ENCODE measurements at places on chromosomes 2 and 18.

GRCh38 chr2:200650195-200650594 is 64.4 kb downstream of the AOX1 start:
- no peak for DNase-seq

GRCh38 chr2:111057721-111058120 is 63.0 kb upstream of the BCL2L11 start:
- DNase-seq: no peak

DNA sequence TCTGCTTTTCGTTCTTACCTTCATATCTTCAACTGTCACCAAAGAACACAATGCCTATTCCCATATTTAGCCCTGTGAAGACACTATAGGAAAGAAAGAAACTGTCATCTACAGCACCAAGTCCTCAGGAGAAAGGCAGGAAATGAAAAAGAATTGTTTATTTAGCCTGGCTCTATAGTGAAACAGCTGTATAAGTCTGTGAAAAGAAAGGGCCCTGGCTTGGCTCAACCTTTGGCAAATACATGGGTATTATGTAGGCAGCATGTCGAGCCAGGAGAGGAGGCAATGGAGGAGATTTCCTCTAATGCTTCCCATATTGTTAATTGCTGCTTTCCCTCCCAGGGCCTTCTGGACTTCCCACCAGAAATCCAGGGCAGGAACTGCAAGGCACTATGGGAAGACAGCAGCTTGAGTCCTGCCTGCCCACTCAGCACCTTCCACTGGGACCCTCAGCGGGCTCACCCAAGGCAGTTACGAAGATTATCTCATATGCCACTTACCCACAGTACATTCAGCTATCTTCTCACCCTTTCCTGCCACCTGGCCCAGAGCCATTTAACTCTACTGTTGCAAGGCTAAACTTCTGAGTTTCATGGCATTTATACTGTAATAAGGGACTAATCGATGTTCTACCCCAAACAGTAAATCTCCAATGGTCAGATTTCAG is 30.1 kb downstream of the SLC8A1 start:
- no peak for DNase-seq

DNA sequence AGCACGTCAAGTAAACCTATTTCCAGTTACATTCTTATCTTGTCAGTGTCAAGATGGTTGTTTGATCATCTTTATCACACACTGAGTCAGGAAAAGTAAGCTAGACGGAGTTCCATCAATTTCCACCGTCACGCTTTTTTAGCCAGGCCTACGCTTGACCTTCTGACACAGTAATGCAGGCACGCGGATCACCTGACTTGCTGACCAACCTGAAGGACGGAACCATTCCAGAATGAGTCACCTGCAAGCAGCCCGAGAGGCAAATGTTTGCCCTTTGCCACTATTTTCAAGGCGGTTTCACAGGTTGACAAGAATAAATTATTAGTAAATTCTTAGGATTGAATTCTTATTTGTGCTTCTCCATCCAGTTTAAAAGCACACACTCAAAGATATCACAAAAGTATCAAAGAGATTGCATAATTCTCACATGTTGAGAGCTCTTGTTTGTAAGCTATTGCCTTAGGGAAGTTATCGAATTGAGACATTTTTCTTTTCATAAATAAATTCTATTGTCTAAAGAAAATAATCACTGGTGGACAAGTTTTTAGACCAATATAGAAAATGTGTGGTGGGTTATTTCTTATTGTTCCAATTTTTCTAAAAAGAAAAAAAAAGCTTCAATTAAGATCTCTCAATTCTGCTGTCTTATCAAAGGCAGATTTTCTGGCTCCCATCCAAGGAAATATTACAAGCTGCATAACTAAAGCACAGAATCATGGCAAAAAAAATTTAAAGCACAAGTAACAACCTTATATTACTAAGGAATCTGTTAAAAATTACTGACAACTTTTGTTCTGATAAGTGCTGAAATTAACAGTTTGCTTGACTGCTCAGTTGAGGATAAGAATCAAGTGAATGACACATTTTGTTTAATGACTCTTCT is 31.9 kb downstream of the UXS1 start:
- no peak for DNase-seq

DNA sequence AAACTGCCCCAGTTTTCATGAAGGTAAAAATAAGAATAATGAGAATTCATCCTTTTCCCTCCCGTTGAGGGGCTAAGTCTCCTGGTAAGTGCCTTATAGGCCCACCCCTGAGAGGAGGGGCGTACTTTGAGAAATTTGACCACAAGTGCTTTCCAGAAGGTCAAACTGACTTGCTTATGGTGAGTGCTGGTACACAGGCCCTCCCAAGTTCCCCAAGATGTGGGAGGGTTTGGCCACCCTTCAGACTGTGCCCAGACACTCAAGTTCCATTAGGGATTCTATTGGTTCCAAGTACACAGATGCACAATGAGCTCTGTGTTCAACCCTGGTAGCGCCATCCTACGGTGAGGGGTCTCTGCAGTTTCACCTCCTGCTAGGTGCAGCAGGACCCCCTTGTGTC is 205.1 kb downstream of the CTIF start:
- no peak for DNase-seq

DNA sequence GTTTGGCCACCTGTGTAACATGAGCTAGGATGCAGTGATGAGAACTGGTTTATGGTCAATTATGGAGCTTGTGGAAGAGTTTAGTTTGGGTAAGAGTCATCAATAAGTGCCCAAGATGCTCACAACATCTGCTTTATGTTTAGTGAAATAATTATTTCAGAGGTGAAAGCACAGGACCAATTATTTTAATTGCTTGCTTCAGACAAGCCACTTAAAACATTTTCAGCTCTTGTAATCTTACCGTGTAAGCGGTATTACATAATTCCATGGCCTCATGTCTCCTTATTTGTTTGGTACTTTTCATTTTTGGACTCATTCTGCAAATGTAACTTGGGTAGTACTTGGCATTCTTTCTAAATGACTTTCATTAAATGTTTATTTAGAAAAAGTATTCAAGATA is 5.4 kb downstream of the B3GNT2 start:
- no peak for DNase-seq

DNA sequence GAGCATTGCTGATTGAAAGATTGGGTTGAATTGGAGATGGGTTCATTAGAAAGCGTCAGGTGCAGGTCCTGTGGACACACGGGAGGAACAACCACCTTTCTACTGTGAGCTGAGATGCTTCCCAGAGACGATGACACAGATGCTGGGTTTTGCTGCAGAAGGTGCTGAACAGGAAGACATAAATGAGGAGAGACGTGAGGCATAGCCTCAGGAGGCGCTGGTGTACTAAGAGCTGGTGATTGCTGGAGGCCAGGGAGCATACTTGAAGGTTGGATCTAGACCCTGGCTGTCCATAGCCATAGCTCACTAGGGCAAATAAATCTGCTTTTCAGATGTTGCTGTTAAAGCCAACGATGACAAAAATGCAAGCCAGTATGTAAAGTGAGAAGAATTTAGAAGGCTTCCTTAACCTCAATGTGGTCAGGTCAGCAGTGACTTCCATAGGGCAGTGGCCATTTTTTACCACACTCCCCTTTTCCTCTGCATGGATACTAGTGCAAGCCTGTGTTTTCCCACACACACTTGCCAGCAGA is 153.7 kb downstream of the SOX11 start:
- no peak for DNase-seq

- no peak for DNase-seq
These were observed 277.9 kb downstream of the DCC start for GRCh38 chr18:52617931-52618330.

DNA sequence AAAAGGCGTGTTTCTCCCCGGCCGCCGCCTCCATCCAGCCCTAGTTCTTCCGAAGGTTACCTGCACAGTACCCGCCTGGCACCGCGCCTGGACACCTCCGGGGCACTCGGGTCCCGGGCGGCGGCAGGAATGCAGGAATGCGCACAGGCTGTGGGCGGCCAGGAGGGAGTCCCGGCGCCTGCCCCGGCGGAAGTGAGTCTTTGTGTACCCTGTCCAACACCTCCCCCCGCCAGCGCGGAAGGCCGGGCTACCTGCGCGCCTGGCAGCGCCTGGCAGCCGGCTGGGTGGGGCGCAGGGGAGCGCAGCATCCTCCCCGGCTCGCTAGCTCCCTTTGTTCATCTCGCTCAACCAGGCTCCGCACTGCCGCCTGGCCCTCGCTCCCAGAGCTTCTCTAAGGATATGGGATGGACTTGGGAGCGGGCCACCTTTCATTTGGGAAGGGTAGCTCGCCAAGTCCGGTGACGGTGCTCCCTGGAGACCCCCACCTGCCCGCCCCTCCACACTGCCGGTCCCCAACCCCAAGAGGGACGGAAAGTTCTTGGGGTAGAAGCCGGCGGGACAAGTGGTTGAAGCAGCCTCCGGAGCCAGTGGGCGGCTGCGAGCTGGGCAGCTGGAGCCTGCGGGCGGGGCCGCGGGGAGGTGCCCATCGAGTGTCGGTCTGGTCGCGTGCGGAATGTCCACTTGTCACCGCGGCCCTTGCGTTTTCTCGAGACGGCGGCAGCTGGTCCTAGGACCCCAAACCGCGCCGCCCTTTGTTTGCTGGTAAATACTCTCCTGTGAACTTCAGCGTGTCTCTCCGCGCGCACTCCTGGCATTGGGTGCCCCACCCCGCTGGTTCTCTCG is 1.2 kb upstream of the ST6GAL2 start:
- peak; percentile 31 for DNase-seq
